ENCODE measurements at places on chromosomes 5 and 9.

DNA sequence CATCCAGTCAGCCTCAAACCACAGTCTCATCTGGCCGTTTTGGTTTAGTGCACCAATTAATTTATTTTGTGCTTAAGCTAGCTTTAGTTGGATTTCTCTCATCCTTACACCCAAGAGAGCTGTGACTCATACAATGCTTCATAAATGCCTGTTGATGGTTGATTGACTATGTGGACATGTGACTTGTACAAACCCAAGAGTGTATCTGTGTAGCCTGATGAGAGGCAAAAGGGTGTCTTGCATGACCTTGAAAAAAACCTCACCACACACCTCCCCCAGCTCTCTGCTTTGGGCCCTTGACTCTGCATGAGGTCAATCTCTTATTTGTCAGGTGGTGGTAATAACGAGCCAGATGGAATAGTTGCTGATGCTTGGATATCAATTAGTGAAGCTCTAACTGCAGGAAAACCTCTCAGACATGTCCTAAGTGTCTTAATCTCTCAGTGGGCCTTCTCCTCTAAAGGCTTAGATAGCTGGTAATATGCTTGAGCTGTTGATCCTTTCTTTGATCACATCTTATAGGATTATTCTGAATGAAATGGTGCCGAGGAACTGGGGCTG lies 10.6 kb upstream of the GLRA1 start:
- no peak for DNase-seq

DNA sequence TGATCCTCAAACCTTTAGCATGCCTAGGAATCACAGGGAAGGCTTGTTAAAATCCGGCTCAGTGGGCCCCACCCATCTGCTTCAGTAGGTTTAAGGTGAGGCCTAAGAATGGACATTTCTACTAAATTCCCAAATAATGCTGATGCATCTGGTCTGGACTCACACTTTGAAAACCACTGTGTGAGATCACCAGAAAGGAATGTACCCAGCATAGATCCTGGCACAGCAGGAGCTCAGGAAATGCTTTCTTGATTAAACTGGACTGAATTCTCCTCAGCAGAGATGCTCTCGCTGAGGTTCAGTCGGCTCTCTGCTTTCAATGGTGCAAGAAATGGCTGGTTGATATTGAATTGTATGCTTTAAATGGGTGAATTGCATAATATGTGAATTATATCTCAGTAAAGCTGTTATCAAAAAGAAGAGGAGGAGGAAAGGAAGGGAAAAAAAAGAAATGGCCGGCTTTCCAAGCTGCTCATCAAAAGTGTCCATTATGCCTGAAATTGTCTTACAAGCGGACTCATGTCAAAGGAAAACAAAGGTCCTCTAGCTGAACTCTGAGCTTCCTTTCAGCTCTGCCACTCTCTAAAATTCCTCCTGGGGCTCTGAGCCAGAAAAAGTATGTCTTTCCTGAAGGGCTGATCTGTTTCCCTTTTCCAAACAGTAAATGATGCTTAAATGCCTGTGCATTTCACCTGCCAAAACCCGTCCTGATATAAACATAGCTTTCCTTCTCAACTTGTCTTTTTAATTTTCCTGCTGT lies 77.6 kb upstream of the SAP30L start:
- DNase-seq = no peak

DNA sequence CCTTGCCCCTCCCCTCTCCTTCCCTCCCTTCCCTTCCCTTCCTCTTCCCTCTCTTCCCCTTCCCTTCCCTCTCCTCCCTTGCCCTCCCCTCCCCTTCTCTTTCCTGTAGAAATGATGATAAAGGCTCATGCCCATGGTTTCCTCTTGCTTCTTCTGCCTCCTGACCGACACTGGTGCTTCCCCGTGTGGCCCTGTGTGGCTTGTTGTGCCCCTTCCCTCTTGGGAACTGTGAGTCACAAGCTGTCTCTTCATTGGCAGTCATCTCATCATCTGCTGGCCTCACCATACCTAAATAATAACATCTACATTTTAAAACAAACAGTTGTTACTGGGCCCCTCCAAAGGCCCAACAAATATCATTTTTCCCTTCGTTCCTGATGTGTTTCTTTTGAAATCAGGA lies 11.7 kb upstream of the CARNMT1 start:
- DNase-seq = no peak

- DNase-seq = no peak
Measured at GRCh38 chr5:138138949-138139780, at the start of gene NME5. Gene NME5, minus strand, starts transcription at chr5:138139428. Its CDS starts 648 bp downstream, at chr5:138138780.

DNA sequence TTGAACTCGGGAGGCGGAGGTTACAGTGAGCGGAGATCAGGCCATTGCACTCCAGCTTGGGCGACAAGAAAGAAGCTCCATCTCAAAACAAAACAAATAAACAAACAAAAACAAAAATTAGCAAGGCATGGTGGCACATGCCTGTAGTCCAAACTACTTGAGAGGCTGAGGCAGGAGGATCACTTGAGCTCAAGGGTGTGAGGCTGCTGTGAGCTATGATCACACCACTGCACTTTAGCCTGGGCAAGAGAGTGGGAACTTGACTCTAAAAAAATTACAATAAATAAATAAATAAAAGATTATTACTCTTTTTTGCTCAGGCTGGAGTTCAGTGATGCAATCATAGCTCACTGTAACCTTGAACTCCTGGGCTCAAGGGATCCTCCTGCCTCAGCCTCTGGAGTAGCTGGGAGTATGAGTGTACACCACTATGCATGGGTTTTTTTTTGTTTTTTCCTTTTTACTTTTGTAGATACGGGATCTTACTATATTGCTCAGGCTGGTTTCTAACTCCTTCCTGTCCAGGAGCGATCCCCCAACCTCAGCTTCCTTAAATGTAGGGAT lies 9.0 kb upstream of the DCP2 start:
- no peak for DNase-seq

DNA sequence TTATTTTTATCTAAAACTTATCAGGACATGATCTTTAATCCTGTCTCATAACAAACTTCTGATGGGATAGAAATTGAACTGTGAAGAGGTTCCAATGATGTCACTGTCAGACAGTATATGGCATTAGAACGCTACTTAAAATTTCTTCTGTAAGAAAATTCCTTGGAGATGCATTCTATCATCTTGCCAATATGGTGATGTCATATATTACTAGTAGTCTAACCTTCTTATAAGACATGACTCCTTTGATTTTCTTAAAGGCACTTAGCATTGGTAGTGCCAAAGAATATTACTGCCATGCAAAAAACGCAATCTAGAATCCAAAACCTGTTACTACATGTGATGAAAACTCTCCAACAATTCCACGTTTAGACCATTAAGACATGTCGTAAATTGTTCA lies 131.1 kb downstream of the SLC25A46 start:
- no peak for DNase-seq

GRCh38 chr5:3214838-3215374 lies 380.7 kb upstream of the IRX1 start:
- no peak for DNase-seq

DNA sequence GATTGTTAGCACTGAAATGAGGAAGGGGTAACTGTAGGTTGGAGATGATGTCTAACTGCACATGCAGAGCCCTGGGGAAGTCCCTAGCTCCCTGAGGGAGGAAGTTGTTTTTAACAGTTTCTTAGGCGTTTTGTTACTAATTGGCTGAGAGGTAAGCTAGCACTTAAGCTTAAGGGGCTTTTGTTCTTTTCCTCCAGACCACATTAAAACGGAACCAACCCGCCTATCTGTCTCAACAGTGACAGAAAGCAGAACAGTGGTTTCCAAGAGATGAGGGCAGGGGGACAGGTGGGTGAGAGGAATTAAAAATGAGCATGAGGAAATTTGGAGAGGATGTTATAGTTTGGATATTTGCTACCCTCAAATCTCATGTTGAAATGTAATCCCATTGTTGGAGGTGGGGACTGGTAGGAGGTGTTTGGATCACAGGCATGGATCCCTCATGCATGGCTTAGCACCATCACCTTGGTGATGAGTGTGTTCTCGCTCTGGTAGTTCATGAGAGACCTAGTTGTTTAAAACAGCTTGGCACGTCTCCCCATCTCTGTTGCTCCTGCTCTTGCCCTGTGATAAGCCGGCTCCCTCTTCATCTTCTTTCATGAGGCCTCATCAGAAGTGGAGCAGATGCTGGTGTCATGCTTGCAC lies 38.9 kb downstream of the LYRM7 start:
- DNase-seq = peak; percentile 47

DNA sequence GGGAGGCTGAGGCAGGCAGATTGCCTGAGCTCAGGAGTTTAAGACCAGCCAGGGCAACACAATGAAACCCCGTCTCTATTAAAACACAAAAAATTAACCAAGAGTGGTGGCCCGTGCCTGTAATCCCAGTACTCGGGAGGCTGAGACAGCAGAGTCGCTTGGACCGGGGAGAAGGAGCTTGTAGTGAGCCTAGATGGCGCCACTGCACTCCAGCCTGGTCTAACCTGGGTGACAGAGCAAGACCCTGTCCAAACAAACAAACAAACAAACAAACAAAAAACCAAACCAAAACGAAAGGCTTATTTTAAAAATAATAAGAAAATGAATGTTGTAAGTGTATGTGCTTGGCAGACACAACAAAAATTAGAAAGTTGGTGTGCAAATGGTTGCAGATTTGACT lies 536.3 kb upstream of the PTPRD start:
- no peak for DNase-seq

GRCh38 chr5:168132241-168132641 lies 159.2 kb upstream of the WWC1 start:
- no peak for DNase-seq

DNA sequence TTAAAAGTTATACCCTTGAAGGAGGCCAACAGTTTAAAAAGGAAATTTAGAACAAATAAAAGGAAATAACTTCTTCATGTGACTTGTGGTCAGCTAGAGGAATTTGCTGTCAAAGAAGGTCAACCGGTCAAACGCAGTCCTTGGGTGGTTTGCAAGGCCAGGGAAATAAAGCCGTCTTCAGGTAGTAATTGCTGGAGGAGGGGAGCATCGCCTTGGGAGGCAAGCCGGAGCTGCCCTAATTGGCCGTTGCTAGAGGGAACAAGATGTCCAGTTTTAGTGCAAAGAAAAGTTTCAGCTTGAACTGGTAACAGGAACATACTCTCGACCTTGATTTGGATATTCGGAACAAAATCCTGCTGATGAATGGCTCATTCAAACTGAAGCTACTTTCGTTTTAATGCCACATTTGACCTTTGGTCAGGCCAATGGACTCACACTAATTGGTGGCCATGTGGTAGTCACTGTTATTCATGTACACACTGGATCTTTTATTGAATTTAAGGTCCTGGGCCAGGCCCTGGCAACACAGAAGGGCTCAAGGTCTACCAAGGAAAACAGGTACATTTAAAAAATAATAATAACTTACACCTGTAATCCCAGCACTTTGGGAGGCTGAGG lies 47.0 kb upstream of the MYO10 start:
- DNase-seq = no peak

GRCh38 chr5:8949908-8950307 lies 596.0 kb downstream of the SEMA5A start:
- DNase-seq = no peak

- DNase-seq = no peak
Measured at GRCh38 chr9:96027251-96028131, 152.0 kb downstream of the ERCC6L2 start.

DNA sequence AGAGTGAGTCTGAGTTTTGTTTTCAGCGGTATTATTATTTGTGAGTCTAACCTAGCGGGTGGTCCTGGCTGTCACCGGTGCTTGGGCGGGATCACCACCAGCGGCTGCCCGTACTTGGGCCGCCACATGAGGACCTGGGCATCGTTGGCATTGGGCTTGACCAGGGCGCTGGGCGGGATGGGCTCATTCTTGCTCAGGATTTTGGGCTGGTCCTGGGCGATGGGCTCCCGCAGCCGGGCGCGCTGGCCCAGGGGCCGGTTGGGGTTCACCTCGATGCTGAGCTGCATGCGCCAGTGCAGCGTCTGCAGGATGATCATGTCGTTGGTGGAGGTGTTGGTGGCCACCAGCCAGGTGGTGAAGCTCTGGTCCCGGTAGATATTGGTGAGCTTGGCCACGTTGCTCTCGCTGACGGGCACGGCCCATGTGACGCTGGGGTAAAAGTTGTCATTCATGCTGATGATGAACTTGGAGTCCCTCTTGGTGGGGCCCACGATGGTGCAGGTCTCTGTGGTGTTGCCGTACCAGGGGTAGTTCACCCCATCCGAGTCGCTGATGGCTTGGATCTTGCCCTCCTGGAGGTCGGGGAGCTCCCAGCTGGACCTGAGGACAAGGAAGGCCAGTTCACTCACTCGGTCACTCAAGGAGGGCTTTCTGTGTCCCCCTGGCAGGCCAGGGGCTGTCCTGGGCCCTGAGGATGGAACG lies 15.4 kb downstream of the FAM78A start:
- DNase-seq = no peak

- no peak for DNase-seq
Measured at GRCh38 chr5:22057012-22057411, 796.1 kb downstream of the CDH12 start.

- no peak for DNase-seq
Measured at GRCh38 chr5:153619771-153620170, 129.3 kb downstream of the GRIA1 start.

GRCh38 chr5:128362370-128362769 lies 175.7 kb downstream of the FBN2 start:
- DNase-seq = no peak

DNA sequence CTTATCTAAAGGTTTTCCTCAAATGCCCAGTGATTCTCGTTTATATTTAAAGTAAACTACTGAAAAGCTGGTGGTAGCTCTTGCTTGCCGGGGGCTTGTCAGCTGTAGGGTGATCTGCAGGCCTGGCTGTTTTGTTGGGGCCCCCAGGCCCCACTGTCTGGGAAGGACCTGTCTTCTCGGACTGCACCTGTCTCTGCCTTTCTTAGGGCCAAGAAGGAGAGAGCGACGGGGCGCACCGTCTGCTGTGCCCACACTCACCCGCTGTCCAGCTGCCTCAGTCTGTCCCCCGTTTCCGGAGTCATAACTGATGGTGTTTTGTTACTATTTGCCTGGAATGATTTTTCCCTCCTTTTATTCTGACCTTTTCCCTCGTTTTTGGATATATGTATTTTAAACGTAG lies 94.1 kb upstream of the CACNA1B start:
- no peak for DNase-seq

DNA sequence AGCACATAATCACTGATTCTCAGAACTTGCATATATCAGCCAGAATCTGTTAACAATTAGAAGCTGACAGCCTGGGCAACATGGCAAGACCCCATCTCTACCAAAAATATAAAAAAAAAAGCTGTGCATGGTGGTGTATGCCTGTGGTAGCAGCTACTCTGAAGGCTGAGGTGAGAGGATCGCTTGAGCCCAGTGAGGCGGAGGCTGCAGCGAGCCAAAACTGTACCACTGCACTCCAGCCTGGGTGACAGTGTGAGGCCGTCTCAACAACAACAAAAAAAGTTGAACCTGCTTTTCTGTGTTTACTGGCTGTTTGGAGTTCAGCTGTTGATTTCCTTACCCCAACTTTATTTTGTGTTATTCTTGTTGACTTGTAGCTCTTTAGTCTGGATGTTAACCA lies 66.8 kb downstream of the GOLPH3 start:
- DNase-seq = no peak

DNA sequence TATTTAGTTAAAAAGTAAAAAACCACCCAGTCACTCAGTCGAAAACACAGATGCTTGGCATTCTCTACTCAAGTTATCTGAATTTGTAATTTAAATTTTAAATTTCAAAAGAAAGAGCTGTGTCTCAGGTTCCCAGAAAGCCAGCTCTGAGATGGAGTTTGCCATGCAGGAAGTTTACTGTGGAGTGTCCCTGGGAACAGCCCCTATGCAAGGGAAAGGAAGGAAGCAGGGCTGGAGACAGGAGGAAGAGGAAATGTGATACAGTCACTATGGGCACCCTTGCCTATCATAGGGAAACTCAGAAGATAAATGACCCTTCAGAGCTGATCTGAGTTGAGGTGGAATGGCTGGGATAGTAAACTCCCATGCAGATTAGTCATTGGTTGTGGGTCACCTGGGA lies 408.8 kb upstream of the ACTBL2 start:
- no peak for DNase-seq

Data from activated naive CD4-positive, alpha-beta T cell treated with anti-CD3 and anti-CD28 coated beads, Interleukin-2, amount 50 U/mL, for 16 hours (primary cell).